Stimulated activated CD4-positive, alpha-beta T cell treated with anti-CD3 and anti-CD28 coated beads, Interleukin-1b, Interleukin-23, amount 100 ng/mL, for 48 hours (primary cell): ENCODE measurements at places on chromosomes 13 and 19.

DNA sequence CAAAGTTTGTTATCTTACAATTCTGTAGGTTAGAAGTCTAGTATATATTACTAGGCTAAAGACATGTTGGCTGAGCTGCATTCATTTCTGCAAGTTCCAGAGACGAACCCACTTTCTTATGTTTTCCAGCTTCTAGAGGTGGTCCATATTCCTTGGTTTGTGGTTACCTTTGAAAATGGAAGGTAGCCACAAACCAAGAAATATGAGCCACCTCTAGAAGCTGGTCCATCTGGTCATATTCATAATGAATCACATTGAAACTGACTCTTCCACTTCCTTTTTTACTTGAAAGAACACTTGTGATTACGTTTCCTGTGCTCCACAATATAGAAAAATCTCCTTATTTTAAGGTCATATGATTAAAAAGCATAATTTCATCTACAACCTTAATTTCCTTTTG, 943.0 kb upstream of the PCDH9 start:
- no peak for DNase-seq

GRCh38 chr13:40125336-40125735, 469.9 kb downstream of the COG6 start:
- no peak for DNase-seq

GRCh38 chr19:1807030-1807694, 4.9 kb downstream of the ATP8B3 start:
- no peak for DNase-seq

DNA sequence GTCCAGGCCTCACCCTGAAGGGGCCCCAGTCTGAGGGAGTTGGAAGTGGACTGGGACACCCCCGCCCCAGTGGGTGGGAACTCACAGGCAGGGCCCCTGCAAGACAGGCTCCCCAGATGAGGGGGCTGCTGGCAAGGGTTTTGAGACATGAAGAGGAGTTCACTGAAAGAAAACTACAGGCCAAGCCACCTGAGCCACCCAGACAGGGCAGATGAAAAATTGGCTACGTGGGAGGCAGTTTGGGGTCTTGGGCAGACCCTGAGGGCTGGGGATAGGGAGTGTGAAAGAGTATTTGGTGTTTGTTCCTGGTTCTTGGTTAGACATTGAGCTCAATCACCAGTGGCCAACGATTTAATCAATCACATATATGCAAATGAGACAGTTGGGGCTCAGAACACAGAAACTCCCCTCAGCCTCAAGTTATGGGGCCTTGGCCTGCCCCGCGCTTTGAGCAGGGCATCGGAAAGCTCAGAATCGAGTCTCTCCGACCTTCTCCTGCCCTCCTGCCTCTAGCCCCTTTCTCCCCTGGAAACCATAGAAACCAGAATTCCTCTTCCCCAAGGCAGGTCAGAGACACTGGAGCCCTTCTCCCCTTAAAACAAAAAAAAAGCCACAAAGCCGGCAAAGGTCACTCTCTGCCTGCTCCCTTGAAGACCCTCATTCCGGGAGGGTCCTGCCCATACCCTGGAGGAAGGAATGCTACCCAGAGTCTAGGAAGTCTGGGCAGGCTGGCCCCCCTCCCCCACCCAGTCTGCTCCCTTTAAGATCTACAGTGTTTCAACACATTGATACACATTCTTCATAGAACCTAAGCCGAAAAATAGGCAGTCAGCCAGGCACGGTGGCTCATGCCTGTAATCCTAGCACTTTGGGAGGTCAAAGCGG, 1.3 kb upstream of the ISYNA1 start:
- DNase-seq = no peak

GRCh38 chr19:10620786-10621185, 4.6 kb upstream of the SLC44A2 start:
- no peak for DNase-seq

- DNase-seq = no peak
Measured at GRCh38 chr19:29311191-29311790, 98.3 kb upstream of the UQCRFS1 start.

DNA sequence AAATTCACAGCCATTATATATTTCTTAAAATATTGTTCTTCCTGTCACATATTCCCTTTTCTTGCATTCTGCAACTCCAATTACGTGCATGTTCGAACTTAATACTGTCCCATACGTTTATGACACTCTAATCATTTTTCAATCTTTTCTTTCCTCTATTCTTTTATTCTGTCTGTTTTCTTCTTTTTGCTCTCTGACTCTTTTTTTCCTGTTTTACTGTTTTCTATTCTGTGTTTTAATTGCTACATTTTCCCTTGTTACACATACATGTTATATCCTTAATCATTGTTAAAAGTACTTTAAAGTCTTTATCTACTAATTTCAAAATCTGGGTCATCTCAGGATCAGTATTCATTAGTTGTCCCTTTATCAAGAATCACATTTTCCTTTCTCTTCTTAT, 1149.1 kb upstream of the PCDH20 start:
- DNase-seq = no peak

DNA sequence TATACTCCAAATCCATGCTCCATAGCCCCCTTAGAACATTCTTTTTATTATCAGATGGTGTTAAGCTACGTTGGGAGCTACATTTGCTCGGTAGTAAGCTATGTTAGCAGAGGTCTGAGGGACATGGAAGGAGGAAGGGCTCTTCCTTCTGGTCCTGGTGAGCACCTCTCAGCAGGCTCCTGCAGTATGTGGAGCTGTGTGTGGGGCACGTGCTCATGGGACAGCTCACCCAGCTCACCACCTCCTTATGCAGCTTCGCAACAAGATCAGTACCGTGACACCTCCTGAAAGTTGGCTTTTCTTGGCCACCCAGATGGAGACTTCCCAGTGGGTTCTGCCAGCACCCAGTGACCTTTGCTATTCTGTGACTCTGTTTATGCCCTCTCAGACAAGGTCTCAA, 400.5 kb upstream of the SLC10A2 start:
- DNase-seq = no peak

DNA sequence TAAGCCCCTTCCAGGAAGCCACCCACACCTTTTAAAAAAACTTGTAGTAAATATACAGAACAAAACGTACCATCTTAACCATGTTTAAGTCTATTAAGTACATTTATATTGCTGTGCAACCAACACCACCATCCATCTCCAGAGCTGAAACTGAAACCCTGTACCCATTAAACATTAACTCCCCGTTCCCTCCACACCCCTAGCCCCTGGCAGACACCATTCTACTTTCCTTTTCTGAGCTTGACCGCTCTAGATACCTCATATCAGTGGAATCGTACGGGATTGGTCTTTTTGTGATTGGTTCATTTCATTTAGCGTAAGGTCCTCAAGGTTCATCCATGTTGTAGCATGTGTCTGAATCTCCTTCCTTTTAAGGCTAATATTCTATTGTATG, 13.0 kb upstream of the SPATA13 start:
- DNase-seq = no peak

- no peak for DNase-seq
Measured at GRCh38 chr13:42177189-42177588, 94.8 kb upstream of the AKAP11 start.

- peak; percentile 83 for DNase-seq
Measured at GRCh38 chr19:48249502-48250014, 6.2 kb downstream of the CARD8 start.

DNA sequence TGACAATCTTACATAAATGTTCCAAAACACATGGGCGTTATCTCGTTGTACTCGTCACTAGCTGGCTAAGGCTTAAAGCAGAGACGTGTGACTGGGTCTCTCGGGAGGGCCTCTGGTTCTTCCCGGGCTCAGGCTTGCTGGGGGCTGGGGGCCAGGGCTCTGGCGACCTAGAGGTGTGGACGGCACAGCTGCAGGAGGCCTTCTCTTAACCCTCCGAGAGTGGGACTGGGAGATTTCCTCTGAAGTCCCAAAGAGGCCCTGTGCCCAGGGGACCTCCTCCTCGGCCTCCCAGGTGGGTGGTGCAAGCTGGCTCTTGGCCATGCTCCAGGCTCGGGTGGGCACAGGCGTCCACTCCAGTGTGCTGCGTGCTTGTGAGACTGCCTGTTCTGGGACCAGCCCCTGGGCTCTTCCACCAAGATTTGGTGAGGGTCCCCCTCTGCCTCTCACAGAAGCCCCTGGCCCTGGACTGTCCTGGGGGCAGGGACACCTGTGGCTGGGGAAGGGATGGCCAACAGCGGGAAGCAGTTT, 2.2 kb downstream of the CAPS start:
- DNase-seq = no peak

GRCh38 chr13:91187522-91187921, 160.0 kb upstream of the MIR17HG start:
- DNase-seq = no peak

GRCh38 chr13:51840917-51841316, 4.1 kb downstream of the TMEM272 start:
- no peak for DNase-seq

DNA sequence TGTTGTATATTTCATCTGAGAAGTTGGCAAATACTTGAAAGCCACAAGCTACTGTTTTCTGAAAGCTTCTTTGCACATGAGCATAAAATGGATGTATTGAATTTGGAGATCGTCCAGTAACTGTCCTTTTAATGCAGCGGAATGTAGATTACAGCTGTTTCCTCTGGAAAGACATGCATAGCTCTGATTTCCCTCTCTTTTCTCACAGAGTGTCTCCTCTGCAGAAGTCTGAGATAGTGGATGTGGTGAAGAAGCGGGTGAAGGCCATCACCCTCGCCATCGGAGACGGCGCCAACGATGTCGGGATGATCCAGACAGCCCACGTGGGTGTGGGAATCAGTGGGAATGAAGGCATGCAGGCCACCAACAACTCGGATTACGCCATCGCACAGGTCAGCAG, 283.0 kb downstream of the SHISA2 start:
- no peak for DNase-seq

- no peak for DNase-seq
Measured at GRCh38 chr13:24745861-24746617, 17.9 kb upstream of the RNF17 start.

- DNase-seq = no peak
Measured at GRCh38 chr19:41405776-41406175, 8.2 kb downstream of the BCKDHA start.

- DNase-seq = no peak
Measured at GRCh38 chr19:33374236-33374714, 766 bp downstream of the CEBPG start.

- no peak for DNase-seq
Measured at GRCh38 chr13:76868371-76868770, 17.8 kb downstream of the KCTD12 start.

DNA sequence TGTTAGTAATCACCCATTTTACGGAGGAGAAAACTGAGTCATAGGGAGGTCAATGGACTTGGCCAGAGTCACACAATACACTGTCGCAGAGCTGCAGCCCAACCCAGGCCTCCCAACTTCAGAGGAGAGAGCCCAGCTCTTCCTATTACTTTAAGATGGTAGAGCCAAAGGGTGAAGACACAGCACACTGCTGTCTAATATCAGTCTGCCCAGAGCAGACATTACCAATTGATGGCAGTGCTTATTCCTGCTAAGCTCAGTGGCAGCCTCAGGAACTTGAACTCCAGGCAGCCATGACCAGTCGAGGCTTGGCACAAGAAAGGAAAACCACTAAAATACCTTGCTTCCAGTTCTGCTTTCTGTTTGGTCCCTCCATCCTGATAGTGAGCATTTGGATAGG, 18.4 kb downstream of the TMEM150B start:
- DNase-seq = no peak

- no peak for DNase-seq
Measured at GRCh38 chr19:5958074-5958850, 19.7 kb downstream of the RANBP3 start.

GRCh38 chr19:35750167-35750566, 1.8 kb downstream of the LIN37 start:
- no peak for DNase-seq

- DNase-seq = no peak
Measured at GRCh38 chr13:27016875-27017274, 154.7 kb downstream of the USP12 start.

DNA sequence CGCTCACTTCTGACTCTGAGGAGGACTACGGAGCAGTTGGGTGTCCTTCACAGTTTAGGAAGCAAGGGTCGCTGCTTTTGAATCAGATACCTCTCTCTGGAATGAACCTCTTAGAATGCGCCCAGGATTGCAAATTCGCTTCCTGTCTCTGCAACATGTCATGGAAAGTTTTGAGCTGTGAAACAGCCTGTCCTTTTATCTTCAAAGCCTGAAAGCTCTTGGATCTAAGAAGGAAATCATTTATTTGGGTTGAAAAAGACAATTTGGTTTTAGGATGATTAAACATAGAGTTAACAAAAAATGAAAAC, 134.1 kb downstream of the KATNAL1 start:
- no peak for DNase-seq

DNA sequence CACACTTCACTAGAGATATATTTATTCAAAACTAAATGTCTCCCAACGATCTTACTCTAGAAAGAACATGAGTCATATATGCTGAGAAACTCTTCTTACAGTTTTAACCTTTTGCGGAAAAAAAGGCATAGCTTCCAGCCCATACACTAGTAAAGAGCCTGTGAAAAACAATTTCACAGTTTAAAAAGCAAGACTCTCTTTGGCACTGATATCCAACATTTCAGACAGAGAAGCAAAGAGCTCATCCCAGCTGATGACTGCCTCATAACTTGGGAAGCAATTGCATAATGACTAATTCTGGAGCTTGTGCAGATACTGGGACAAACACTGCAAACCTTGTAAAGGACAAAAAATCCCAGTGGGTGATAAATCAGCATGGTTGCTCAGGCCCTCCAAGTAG, 88.0 kb downstream of the ENOX1 start:
- no peak for DNase-seq

DNA sequence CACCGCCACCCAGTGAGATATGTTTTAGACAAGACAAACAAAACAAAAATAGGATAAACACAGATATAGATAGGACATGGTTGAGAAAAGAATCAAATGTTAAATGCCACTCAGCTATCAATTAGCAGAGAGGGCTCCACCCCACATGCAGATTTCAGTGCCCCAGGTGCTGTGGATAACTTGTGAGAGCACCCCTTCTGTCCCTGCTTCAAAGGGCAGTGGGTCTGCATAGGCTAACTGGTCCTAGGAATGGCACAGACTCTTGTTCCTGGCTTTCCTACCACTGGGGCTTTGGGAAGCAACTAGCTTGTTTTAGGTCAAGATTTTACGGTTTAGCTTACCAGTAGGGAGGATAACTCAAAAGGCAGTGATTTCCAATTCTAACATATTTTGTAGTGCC, 460.3 kb downstream of the TSHZ3 start:
- DNase-seq = no peak
